ENCODE measurements at places on chromosomes 3 and 15.

DNA sequence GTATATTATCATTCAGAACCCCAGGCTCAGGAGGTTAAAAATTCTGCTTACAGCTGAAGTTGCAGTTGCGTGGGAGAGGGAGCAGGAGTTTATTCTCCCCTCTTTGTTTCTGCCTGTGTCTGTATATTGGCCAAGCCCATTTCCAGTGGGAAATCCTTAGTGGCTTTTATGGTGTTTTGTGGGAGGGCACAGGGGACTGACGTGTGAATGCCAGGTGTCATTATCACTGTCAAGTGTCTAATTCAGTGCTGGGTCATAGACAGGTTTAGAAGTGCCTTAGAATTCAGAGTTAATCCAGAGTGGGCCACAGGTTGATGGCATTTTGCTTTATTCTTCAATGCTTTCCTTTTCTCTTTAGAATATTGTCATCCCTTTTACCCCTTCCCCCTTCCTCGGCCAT is 33.4 kb downstream of the SLCO3A1 start:
- DNase-seq, result no peak

DNA sequence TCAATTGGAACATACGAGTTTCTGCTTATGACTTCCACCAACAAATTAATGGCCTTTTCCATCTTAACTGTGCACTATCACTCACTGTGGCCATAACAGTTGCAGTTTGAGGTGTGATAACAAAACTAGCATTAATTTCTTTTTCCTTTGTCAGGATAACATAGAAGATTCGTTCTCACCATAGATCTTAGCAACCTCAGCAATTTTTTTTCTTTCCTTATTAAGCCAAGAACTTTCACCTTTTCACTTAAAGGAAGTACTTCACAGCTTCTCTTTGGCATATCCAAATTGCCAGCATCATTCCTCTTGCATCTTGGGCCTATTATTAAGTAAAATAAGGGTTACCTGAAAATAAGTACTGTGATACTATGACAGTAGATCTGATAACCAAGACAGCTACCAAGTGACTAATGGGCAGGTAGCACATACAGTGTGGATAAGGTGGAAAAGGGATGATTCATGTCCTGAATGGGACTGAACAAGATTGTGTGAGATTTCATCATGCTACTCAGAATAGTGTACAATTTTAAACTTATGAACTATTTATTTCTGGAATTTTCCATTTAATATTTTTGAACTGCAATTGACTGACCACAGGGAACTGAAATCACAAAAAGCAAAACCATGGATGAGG is 46.6 kb downstream of the CEP70 start:
- DNase-seq, result no peak

DNA sequence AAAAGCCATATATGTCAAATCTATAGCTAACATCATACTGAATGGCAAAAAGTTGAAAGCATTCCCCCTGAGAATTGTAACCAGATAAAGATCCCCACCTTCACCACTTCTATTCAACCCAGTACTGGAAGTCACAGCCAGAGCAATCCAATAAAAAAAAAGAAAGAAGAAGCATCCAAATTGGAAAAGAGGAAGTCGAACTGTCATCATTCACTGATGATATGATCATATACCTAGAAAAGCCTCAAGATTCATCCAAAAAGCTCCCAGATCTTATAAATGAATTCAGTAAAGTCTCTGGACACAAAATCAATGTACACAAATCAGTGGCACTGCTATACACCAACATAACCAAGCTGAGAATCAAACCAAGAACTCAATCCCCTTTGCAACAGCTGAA is 97.4 kb downstream of the CBLB start:
- no peak for DNase-seq

GRCh38 chr3:188404701-188405100 is 250.7 kb downstream of the LPP start:
- no peak for DNase-seq

- DNase-seq, result no peak
These were observed 29.3 kb downstream of the SLC4A7 start for GRCh38 chr3:27454914-27455313.

DNA sequence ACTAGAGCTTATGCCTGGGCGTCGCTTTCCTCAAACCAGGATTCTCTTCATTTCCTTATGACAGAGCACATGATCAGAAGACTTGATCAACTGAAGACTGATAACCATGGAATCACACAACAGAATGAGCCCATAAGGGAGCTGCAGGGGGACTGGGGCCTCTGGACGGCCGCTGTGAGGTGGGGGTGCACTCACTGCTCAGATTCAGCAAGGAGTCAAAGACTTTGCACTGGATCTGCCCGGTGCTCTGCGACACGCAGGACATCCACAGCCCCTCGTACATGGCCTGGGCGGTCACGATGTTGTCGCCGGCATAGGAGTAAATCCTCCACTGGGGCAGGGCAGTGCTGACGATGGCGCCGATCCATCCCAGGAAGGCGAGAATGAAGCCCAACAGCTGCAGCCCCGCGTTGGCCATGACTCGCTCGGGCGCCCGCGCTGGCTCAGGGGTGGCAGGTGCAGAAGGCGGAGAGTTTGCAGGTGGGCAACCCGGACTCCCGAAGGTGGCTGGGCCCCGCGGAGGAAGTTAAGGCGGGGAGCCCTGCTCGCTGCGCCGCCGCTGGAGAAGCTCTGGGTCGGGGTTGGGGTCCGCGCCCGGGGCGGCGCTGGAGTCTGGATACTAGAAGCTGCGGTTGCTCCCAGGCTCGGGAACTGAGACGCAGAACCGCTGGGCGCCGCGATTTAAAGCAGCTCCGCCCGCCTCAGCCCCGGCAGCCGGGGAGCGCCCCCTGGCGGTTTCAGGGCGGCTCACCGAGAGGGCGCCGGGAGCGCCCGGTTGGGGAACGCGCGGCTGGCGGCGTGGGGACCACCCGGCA is at the start of gene CLDN1:
Gene CLDN1, minus strand, starts transcription at position 658 of the 815 bp plus-strand sequence. Its CDS starts 240 bp downstream, at position 418.
- peak; percentile 89 for DNase-seq

DNA sequence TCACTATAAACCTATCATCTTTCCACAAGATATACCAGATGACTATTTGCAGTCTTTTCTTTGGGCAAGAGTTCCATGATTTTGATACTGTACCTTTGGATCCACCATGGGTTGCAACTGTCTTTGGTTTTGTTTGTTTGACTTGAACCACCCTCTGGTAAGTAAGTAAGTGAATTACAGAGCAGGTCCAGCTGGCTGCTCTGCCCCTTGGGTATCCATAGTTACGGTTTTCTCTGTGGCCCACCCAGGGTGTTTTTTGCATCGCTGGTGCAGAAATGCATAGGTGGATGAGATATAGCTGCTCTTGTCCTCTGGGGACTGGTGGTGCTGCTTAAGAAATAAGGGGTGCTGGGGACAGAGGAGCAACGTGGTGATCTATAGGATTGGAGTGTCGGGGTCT is 33.8 kb downstream of the CHDH start:
- no peak for DNase-seq

DNA sequence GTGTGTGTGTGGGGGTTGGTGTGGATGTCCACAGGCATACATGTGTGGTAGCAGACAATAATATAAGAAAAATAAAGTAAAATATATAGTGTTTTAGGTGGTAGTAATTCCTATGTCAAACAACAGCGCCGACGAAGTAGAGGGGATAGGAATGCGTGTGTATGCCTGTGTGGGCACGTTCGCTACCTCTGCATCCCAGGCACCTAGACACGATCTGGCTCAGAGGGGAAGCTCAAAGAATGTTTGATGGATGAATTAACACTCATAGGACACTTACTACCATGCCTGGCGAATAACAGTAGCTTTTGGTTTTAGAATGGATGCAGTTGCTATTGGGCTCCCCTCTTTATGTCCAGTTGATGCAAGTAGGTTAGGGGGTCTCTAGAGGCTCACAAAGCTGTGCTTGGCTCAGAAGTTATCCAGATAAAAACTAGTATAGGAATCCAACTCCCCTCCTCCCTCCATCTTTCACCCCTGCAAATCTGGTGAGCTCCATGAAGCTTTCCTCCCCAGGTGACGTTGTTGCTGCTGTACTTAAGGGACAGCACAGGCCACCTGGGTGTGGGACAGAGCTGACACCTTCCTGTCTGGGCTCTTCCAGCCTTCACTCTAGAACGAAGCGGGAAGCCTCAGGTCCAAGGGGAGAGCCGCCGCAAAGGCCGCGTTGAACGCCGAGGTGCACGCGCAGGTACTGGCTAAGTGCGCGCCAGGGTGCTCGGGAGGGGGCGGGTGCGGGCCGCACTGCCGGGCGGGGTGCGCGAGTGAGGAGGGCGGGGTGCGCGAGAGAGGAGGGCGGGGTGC is 192.6 kb upstream of the LYSMD4 start:
- peak; percentile 92 for DNase-seq

DNA sequence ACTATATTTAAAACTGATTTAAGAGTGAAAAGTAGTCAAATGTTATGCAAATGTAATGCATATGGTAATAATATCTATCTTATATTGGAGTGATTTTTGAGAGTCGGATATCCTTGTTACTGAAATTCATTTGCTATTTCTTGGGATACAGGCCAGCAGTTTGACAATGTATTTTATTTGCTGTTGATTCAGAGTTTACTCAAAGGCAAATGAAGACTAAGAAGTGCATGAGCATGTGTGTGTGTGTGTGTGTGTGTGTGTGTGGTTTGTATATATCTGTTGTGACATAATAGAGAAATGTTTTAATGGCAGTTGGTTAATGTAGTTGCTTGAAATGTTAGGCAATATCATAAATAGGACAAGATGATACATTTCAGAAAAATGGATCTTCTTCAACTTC is 39.0 kb downstream of the UNC13C start:
- DNase-seq, result no peak

DNA sequence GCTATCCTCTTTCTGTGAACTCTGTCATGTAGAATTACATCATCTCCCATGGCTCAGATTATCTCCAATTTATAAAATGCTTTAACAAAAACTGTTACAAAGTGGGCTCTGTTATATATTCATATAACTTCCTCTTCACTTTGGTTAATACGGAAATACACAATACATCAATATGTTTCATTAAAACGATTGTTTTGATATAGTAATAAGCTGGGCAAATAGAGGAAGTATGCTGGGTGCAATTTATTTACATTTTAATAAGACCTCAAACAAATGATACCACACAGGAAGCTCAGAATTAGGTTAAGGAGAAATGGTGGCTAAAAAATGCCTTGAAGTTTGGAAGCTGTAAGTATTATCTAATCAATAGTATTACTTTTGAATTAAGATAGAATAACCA is 331.0 kb downstream of the ZBTB20 start:
- no peak for DNase-seq

GRCh38 chr15:98826658-98827057 is 178.3 kb downstream of the IGF1R start:
- DNase-seq, result no peak

- no peak for DNase-seq
These were observed 16.7 kb upstream of the ISLR start for GRCh38 chr15:74156678-74157411.

DNA sequence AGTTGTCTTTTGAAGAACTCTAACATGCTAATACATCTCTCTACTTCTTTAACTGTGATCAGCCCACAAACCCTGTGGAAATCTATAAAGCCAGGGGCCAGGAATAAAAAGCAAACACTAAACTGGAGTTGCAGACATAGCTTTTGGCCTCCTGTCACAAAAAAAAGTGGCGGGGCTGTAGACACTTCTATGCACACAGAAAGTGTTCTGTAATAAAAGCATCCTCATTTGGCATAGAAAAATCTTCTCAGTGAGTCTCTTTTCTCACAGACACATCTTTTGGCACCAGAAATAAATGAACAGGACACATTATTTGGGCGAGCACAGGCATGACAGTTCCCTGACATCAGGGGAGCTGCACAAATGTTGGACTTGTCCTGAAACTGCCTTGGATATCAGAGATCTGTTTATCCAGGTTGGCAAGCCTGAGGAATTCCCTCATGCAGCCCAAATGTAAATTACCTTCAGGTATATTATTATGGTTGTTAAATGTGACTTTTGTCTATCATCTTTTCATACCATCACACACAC is 355.4 kb downstream of the FGF12 start:
- no peak for DNase-seq

DNA sequence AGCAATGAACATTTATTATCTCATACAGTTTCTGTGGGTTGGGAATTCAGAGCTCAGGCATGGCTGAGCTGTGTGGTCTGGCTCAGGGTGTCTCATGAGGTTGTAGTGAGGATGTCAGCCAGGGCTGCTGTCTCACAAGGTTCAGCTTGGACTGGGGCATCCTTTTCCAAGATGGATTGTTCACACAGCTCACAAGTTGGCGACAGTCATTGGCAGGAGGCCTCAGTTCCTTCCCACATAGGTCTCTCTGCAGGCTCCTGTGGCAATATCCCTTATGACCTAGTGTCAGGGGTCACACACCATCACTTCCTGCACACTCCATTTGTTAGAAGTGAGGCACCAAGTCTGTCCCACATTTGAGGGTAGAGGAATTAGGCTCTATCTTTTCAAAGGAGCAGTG is 56.0 kb downstream of the RPLP1 start:
- no peak for DNase-seq

GRCh38 chr3:123449102-123449996 is 459 bp upstream of the ADCY5 start:
- no peak for DNase-seq

DNA sequence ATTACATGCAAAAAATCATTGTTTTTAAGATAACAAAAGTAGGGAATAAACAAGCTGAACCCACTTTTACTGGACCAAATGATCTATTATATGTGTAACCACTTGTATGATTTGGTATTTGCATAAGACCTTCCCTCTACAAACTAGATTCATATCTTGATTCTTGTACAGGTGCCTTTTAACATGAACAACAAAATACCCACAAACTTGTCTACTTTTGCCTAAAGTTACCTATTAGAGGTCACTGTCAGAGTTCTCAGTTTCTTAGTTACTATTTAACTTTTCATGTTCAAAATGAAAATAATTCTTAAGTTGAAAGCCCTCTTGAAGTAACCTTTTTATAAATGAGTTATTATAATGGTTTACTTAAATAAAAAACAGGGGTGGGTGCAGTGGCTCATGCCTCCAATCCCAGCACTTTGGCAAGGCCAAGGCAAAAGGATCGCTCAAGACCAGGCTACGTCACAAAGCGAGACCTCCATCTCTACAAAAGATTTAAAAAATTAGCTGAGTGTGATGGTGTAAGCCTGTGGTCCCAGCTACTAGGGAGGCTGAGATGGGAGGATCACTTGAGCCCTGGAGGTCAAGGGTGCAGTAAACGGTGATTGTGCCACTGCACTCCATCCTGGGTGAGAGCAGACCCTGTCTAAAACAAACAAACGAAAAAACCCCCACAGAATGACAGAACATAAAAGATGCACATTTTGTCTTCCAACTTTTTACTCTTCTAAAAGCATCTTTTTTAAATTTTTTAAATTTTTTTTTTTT is 16.0 kb downstream of the ACTR8 start:
- no peak for DNase-seq
